ENCODE measurements at places on chromosomes 13 and 19. TPM values are rescaled to one million over a fixed set of nuclear protein-coding genes. Genes with fewer than 3 reads are reported as not detected.

- no peak for DNase-seq
Measured at GRCh38 chr19:48867123-48867745, 1.2 kb downstream of the PLEKHA4 start.

GRCh38 chr19:17127671-17128070, 52.1 kb downstream of the MYO9B start:
- DNase-seq, result no peak

GRCh38 chr19:39596911-39597310, 5.4 kb upstream of the LGALS13 start:
- DNase-seq, result no peak

DNA sequence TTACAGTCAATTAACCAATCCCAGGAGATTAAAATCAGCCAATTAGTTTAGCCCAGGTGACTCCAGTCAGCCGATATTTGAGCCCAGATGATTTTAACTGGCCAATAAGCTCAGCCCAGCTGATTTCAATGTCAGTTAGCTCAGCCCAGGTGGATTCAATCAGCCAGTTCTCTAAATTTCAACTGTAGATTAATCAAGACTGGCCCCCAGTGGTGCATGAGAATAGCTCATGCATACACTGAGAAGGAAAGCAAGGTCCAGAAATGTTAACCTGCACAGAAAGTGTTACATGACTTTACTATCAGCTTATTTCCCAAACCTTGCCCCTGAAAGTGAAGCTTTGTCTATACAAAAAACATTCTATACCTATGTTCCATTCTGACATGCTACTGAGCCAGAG, 55.4 kb upstream of the ZNF724 start:
- peak; percentile 15 for DNase-seq

- DNase-seq, result no peak
Measured at GRCh38 chr13:29993196-29993595, 142.8 kb upstream of the UBL3 start.

GRCh38 chr13:97327506-97328221, 105.5 kb downstream of the MBNL2 start:
- no peak for DNase-seq

DNA sequence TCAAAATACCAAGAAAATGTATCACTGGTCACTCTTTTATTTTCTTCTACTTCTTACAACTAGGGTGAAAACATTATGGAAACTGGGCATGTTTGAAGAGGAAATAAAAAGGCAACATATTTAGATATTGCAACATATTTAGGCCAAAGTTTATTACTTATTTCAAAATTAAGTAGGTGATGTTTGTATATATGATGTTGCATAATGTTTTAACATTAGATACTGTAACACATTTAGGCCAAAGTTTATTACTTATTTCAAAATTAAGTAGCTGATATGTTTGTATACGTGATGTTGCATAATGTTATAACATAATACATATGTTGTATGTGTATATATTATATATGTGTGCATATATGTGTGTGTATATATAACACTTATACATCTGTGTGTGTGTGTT, 451.3 kb downstream of the LIG4 start:
- no peak for DNase-seq

- DNase-seq, result peak; percentile 12
Measured at GRCh38 chr19:10631874-10632273, 6.5 kb downstream of the SLC44A2 start.

- no peak for DNase-seq
Measured at GRCh38 chr19:53552001-53552721, 14.2 kb downstream of the ZNF331 start.

DNA sequence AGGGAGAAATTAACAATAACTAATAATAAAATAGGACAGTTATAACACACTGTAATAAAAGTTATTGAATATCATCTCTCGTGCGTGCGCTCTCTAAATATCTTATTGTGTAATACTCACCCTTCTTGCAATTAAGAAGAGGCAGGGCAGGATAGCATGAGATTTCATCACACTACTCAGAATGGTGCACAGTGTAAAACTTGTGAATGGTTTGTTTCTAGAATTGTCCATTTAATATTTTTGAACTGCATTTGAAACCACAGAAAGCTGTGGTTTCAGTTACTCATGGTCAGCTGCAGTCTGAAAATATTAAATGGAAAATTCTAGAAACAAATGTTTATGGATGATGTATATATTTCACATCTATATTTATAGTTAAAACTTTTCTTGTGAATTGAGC, 161.1 kb downstream of the DCT start:
- no peak for DNase-seq

DNA sequence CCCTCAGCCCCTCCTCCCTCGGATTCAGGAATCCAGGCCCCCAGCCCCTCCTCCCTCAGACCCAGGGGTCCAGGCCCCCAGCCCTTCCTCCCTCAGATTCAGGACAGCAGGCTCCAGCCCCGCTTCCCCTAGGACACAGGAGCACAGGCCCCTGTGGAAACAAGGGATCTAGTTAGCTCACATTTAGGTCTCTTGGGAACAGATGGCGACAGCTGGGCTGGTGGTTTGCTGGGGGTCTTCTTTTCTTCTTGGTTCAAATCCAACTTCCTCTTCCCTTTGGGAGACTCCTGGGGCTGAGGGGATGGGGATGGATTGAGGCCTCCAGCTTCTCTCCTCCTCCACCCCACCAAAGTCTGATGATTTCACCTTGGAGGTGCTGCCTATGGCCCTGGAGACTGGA, 19.6 kb downstream of the ZNF575 start:
- no peak for DNase-seq

DNA sequence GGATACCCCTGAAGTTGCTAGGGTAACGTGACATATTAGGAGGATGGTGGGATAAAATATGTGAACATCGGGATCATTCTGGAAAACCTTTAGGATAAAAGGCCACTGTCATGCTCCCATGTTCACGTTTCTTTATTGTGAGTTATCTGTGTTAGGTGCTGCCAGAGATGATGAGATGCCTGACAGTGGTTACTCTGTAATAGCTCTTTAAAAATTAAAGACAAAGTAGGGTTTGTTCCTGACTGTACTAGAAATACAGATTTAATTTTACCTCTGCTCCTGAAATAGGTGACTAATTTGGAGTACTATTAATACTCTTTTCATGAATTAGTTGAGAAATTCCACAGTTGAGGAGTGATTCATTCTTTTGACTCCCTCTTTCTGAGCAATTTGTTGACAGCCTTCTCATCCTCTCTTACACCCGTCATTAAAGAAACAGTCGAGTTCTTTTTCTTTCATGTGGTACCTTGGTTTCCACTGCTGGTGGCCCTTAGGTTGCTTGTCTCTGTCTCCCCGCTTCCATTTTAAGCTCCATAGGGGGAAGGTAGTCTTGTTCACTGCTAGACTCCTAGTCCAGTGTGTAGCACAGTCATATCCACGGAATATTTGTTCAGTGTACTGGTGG, 28.4 kb downstream of the SAE1 start:
- no peak for DNase-seq

GRCh38 chr19:38700902-38701454, 43.3 kb downstream of the CAPN12 start:
- no peak for DNase-seq

DNA sequence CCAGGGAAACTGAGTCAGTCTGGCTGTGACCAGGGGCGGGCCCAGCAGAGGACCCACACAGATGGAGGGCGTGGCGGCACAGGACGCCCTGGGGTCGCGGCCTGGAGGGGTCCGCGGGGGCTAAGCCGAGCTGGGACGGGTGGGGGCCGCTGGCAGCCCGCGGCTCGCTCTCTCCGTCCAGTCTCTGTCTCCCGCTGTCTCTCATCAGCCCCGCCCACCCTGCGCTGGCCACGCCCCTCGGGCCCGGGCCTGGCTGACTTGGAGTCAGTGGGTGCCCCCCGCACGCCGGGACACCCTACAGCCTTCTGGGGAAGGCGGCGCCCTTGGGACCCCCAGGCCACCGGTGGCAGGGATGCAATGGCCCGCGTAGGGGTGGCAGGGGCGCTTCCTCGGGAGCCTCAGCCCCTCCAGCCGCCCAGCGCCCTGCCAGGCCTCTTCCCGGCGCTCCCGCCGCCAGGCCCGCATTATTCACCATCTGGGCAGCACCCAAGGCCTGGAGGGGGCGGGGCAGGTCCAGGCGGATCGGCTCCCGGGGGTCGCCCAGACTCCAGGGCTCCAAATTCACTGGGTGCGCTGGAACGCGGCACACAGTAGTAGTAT, at the start of gene TBXA2R:
TSS of gene TBXA2R (minus strand) at position 186 of the 600 bp plus-strand sequence. CDS start 6,241 bp downstream, outside the sequence.
- DNase-seq, result peak; percentile 96

GRCh38 chr19:9621156-9622037, at the start of gene ZNF561:
Gene ZNF561, minus strand, starts transcription at chr19:9621232. Its CDS starts 1,776 bp downstream, at chr19:9619456.
- DNase-seq, result peak; percentile 86

DNA sequence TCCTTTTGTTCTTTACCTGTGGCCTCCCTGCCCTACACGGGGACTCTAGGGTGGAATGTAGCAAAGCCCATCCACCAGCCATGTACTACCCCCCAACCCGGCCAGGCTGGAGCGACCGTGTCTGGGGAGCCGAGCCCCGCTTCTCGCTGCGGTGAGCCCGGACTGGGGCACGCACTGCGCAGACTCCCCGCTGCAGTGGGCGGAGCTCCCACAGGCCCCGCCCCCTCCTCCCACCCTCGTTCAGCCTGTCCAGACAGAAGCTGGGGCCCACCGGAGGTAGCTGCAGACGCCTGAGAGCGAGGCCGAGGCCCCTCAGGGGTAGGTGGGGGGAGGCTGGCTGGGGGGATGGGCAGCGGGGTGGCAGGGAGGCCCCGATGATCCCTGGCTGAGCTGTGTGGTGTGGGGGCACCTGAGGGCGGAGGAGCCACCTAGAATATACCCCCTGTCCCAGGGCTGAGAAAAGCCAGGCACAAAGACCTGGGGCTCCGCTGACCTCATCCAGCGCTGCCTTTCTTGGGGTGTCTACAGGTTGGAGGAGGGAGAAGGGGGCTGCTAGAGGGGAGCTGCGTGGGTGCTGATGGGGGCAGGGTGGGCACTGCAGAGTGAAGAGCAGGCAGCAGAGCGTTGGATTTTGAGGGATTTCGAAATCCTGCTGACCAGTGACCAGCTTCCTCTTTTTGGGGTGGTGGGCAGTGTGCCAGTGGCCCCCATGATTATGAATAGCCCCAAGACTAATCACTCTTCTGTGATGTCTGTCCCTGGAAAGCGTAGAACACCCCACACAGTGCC, 17.3 kb downstream of the PLD3 start:
- peak; percentile 99 for DNase-seq

- no peak for DNase-seq
Measured at GRCh38 chr13:80510686-80511085, 169.8 kb upstream of the SPRY2 start.

DNA sequence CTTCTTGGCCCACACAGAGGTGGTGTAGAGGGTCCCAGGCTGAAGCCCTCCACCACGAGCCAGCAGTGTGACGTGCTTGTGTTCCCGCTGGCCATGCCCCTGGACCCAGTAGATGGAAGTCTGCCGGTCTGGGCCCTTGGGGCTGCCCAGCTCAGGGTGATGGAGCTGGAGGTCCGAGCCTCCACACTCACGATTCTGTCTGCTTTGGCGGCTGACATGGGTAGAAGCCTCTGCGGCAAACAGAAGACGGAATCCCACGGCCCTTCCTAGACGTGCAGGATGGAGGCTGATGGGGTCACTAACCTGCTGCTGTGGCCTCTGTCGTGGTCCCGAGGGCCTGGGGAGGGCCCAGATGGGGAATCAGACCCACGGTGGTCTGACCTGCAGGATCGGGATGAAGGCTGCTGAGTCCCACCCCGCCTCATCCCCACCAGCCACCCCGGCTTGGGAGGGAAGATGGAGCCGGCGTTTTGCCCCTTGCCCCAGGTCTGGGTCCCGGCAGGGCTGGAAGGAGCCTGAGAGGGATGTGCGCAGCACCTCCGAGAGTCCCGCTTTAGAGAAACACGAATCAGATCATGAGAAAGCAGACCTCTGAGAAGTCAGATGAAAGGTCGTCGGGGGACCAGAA, 4.4 kb downstream of the TMEM86B start:
- DNase-seq, result peak; percentile 35

GRCh38 chr13:20714161-20714560, 10.7 kb downstream of the IL17D start:
- DNase-seq, result no peak

DNA sequence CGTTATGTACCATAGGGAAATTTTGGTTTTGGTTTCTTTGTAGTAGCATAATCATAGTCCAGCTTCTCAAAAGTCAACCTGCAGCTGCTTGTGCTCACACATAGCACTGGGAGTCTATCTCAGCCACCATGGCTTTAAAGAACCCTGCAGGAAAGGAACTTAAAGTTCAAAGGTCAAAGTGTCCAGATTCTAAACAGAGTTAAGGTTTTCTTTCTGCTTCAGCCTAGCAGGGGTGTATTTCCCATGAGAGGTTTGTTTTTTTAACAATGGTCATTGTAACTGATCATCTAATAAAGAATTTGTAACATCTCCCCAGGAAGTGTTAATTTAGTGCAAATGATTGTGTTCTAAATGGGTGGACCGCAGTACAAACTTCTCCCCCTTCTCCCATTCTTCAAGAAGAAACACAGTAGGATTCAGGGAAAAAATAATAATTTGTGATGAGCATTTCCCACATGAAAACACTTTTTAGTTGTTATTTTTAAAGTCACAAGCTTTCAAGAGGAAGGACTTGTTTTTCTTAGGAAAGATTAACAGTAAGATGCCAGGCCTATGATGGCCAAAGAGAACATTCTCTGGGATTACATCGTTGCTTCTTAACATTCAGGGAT, 168.0 kb downstream of the EFNB2 start:
- DNase-seq, result no peak

DNA sequence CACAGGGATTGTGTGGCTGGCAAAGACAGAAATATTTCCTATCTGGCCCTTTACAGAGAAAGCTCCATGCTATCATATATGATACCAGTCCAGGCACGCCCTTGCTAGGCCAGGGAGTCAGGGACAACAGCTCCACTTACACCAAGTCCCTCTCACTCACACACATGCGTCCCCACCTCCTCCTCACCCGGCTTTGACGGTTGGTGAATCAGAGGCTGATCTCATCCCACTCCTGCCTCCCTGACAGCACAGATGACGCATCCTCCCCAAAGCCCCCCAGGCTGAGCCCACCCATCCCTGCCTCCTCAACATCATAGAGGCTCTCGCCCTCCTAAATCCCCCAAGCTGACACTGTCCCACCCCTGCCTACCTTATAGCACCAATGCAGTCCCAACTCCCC, 62.7 kb downstream of the F2RL3 start:
- DNase-seq, result no peak

GRCh38 chr19:4052993-4053422, 13.7 kb downstream of the ZBTB7A start:
- DNase-seq, result no peak

PGLYRP2 gene
- not detected for polyA plus RNA-seq

SIGLECL1 gene
- polyA plus RNA-seq, result not detected

CLEC17A gene
- polyA plus RNA-seq, result not detected

TMEM59L gene
- polyA plus RNA-seq, result 5.8 TPM

GNG7 gene
- 1.6 TPM for polyA plus RNA-seq

C1QTNF9B gene
- polyA plus RNA-seq, result not detected

BORA gene
- polyA plus RNA-seq, result 1.4 TPM

FUT1 gene
- polyA plus RNA-seq, result 0.03 TPM

NLRP11 gene
- not detected for polyA plus RNA-seq

Data from SK-N-SH (cell line).